ENCODE measurements at places on chromosomes 7 and 10.

GRCh38 chr10:51377932-51378599, 303.8 kb downstream of the PRKG1 start:
- DNase-seq, result no peak

- DNase-seq, result no peak
Measured at GRCh38 chr7:50838675-50839377, 56.1 kb upstream of the GRB10 start.

DNA sequence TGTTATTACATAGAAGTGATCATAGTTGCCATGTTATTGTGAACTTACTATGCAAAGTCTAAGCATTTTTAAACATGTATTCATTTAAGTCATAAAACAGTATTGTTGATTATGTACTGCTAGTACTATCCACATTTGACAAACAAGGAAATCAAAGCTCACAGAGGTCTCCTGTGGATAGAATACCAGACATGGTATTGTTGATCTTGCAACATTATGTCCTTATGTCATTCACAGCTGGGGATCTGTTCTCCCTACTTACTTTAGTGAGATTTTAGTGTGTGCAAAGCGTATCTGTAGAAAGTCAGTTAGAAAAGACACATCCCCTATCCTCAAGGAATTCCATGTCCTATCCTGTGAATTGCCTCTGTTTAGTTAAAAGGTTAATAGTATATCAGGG, 106.1 kb downstream of the SND1 start:
- no peak for DNase-seq

DNA sequence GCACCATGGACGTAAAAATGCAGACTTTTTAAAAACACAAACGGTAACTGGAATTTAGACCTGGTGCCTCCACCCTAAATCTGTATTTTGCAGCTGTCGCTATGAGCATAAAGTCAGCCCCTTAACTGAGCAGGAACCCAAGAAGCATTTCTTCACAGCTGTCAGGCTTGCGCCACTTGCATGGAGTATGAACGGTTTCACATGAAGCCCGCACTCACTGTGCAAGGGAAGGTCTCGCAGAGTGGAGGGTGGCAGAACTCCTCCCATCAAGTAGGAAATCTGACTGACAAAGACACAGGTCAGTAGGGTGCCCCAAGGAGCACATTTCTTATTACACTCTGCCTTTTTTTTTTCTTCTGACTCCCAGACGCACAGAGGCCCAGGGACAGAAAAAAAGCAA, 58.5 kb downstream of the ELMO1 start:
- DNase-seq, result no peak

- no peak for DNase-seq
Measured at GRCh38 chr10:7015457-7015856, 395.4 kb downstream of the SFMBT2 start.

DNA sequence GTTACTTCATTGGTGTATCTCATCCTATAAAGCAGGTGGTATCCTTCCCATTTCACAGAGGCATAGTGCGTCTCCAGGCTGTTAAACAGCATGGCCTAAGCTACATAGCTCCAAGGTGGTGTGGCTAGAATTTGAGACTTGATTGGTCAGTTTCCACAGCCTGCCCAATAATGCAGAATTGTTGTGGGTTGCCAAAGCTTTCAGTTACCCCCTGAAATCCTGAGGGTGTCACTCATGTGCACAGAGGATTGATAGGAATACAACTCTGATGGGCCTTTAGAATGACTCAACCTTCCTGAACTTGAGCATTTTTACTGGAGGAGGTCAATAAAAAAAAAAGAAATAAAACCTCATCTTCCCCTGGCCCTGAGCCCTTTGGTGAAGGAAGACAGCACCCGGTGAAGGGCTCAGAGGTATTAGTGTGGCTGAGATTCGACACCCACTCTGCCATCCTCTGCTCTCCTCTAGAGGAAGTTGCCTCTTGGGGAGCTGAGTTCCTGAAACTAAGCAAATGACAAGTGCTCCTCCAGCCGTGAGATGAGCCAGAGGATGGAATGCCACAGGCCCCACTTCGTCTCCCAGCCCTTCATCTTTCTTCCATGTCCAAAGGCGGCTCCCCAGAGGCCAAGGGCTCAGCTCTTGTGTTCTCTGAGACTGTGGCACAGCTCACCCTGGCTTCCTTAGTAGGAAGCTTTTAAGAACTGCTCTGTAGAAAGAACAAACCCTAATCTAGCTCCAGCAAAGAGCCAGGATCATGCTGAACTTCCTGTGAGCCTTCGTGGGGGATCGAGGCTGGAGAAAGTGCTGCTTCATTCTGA, 1.0 kb downstream of the ACSL5 start:
- no peak for DNase-seq

- DNase-seq, result no peak
Measured at GRCh38 chr10:4436103-4436502, 389.9 kb upstream of the AKR1E2 start.

GRCh38 chr10:35133586-35133985, 6.9 kb downstream of the CREM start:
- no peak for DNase-seq

GRCh38 chr10:74794531-74794930, 31.9 kb upstream of the KAT6B start:
- no peak for DNase-seq

DNA sequence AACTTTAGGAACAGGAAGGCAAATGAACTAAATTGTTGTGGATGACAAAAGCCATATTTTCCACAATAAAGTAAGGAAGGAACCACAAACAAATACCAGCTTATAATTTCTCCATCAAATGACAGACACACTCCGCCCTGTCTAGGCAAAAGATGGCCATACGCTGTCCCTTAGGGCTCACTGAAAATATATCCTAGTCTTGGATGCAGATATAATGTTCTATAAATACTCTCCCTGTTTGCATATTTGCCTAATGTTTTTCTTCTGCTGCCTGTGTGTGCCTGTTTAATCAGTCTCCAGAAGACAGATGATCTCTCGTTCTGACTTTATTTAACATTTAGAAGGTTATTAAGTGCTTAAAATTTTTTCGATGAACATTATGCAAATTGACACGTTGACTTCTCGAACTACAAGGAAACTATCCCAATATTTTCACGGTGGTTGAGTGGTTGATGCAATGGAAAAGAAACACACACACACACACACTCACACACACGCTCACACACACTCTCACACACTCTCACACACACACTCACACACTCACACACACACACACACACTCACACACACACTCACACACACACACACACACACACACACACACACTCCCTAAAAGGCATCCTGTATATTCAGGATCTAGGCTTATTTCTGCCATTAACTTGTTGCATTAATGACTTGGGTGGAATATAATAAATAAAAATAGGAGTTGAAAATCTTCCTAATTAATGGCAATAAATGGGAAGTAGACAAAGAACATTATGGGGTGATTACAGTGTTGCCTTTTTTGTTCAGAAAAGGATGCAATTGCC, 297.1 kb downstream of the PRPF18 start:
- no peak for DNase-seq

- no peak for DNase-seq
Measured at GRCh38 chr7:72098807-72099580, 313.1 kb downstream of the CALN1 start.

- DNase-seq, result no peak
Measured at GRCh38 chr7:712381-713138, 13.9 kb upstream of the DNAAF5 start.

GRCh38 chr10:94963901-94964300, 25.4 kb downstream of the CYP2C9 start:
- DNase-seq, result no peak

DNA sequence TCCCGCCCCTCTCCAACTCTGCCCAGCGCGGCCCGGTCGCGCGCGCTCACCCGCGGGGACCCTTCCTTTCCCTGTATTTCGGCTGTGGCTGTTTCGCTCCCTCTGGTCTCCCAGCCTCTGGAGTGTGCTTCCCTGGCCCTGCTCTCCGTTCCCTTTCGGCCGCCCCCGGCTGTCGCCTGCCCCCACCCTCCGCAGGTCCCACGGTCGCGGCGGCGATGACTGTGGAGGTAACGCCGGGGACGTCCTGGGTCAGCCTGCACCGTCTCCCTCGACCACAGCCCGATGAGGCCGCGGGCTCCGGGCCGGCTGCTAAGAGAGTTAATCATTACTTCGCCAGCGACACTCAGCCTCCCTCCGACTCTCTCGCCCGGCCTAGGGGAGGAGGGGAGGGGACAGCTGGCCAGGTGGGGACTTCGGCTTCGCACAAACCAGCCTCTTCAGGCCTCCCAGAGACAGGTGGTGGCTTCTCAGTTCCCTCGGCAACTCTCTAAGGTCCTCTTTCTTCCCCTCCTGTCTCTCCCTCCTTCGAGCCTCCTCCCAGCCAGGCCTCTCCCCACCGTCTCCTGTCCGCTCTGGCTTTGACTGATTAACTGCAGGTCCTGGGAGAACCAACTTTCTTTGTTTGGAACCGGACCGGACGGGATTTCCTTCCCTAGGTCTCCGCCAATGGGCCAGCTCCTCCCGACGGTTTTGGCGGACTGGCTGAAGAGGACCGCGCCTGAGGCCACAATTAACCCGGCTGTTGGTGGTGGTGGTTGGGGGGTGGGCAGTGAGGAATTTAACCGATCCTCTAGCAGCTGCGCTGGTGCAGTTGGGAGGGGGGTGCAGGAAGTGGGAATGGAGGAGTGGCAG, 5.6 kb upstream of the PAX2 start:
- no peak for DNase-seq
